ENCODE measurements at places on chromosomes 7 and 10.

- no peak for DNase-seq
These were observed 32.9 kb downstream of the ABLIM1 start for GRCh38 chr10:114624951-114625780.

- DNase-seq, result no peak
These were observed 2.4 kb downstream of the CNTNAP2 start for GRCh38 chr7:146119002-146119401.

- DNase-seq, result no peak
These were observed 171.2 kb downstream of the CHCHD3 start for GRCh38 chr7:132910657-132911056.

DNA sequence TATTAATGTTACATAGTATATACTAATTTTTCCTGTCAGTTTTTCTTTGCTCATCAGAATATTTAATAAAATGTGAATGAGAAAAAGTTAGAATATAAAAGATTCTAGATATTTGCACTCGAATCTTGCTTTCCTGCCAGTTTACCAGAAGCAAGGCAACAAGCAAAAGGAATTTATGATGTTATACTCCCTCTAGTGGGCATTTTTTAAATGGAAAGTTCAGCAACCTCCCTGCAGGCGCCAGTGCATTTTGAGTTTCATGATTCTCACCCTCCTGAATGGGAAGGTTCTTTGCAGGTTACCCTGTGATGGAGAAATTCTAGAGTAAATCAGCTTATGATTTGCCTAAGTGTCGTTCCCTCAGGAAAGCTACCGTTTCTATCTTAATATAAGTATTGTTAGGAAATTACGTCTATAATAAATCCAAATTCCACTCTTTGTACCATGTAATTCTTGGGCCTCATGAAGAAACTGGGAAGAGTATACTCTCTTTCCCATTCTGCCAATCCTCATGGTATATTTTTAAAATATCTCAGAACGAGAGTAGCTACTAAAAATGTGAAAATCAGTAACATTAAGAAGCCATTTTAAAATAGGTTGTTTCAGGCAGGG, 350.0 kb downstream of the CRPPA start:
- DNase-seq, result no peak

Data from stimulated activated CD8-positive, alpha-beta memory T cell treated with anti-CD3 and anti-CD28 coated beads, Interleukin-4, amount 100 ng/mL, for 1 hour (primary cell).